ENCODE measurements at places on chromosomes 1 and 21.

DNA sequence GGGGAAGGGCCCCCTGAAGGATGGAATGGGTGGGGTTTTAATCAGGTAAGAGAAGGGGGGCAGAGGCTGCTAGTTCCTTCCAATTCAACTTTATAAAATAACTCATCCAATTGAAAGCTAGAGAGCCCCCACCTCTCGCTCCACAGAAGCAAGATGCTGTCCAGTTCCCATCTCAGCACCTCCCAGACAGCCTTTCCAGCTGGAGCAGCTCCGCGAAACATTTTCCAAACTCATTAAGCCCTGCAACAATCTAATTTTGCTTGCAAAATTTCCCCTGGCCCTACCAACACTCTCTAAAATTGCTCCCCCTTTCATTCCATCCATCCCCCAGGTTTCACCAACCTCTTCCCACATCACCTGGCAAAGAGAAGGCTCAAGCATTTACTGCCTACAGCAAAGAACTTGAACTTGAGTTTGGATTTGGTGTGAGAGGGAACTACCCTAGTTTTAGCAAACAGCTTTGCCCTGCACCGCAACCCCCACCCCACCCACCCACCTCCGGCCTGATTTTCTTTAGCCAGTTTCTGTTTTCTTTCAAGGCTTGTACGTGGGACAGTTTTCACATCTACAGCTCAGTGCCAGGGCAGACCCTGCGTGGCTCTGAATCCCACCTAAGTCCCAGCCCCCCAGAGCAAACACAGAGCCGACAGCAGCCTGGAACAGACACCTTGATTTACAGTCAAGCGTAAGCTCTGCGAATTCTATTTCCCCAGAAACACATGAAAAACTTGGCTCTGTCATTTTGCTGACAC lies 46.7 kb downstream of the SYF2 start:
- DNase-seq = no peak

GRCh38 chr1:155015527-155016230 lies 13.1 kb downstream of the ZBTB7B start:
- no peak for DNase-seq

GRCh38 chr1:44366371-44366975 lies 11.4 kb upstream of the ERI3 start:
- DNase-seq = no peak

DNA sequence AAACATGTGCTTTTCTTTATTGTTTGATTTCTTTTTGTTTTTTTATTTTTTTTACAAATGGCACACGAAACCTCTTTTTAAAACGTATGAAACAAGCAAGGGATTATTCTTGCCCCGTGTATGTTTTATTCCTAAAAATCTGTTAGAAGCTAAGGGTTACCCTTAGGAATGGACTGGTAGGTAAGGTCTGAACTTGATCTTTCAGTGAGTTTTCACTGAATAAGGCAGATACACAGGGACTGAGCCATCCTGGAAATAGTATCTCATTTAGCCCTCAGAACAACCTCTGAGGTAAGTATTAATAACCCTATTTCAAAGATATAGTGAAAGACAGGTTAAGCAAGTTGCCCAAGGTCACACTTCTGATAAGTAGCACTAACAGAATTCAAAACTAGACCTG lies 6.0 kb downstream of the CD53 start:
- no peak for DNase-seq

- DNase-seq = peak; percentile 37
Observed at GRCh38 chr1:22508329-22508728, 55.0 kb upstream of the EPHA8 start.

- no peak for DNase-seq
Observed at GRCh38 chr1:51699391-51699790, 82.5 kb downstream of the OSBPL9 start.

DNA sequence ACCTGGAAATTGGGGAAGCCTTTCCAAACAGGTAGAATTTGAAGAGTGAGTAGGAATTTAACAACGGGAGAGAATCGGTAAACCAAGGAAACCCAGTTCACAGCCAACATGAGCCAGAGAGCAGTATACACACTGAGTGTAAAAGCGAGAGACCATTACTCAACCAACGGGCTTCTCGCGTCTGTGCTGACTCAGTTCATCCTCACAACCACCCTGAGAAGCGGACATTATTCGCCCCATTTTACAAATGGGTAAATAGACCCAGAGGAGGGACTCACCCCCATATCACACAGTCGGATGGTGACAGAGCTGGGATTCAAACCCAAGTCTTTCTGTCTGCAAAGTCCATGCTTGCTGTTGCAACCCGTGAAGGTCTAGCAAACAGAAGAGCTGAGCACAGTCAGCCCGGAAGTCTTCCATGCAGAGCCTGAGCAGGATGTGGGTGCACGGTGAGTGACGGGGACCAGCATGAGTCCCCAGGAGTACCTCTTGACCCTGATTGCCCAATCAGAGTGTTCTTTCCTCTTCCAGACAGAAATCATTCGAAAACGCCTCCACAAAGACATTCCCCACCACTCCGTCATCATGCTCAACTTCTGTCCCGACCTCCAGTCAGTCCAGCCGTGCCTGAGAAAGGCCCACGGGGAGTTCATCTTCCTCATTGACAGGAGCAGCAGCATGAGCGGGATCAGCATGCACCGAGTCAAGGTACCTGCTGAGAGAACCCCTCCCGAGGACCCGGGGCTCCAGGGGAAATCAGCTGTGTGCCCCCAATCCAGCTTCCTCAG lies 32.3 kb downstream of the VWA5B1 start:
- DNase-seq = no peak

- no peak for DNase-seq
Observed at GRCh38 chr1:226739696-226740065, 599 bp upstream of the ITPKB start.

DNA sequence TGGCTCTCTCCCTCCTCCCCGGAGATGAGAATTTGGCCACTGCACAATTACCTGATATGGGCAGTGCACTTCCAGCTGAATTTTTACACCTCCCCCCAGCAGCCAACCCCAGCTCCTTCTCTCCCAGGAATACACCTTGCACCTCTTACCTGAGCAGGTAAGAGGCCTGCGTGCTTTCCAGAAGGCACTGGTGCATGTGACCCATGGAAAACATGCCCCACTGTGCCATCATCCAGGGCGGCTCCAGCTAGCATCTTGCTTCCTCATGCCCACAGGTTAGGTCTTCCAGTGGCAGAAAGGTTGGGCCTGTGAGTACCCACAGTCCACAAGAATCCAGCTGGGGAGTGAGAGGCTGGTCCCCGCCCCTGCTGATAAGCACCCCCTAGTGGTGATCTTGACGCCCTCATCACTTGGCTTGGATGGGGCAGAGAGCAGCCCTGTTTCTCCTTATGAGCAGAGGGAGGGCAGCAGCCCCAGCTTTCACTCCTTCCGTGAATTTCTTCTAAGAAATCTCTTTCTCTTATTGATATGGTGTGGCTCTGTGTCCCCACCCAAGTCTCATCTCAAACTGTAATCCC lies 57.8 kb downstream of the EDARADD start:
- DNase-seq = no peak

- no peak for DNase-seq
Observed at GRCh38 chr1:234918961-234919761, 209.5 kb downstream of the TOMM20 start.

- no peak for DNase-seq
Observed at GRCh38 chr1:66767626-66768025, 15.4 kb downstream of the DYNLT5 start.

DNA sequence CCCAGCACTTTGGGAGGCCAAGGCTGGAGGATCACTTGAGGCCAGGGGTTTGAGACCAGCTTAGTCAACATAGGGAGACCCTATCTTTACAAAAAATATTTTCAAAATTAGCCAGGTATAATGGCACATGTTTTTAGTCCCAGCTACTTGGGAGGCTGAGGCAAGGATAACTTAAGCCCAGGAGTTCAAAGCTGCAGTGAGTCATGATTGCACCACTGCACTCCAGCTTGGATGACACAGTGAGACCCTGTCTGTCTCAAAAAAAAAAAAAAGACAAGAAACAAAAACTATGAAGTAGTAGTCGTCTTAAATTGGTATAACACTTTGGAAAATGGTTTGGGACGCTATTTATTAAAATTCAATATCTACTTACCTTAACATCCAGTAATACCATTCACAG lies 7.7 kb downstream of the AIM2 start:
- DNase-seq = no peak

- peak; percentile 88 for DNase-seq
Observed at GRCh38 chr1:6393400-6394187, at the start of gene ACOT7. TSS of gene ACOT7 (minus strand) at chr1:6393767. CDS start at chr1:6393399, 368 bp downstream.

DNA sequence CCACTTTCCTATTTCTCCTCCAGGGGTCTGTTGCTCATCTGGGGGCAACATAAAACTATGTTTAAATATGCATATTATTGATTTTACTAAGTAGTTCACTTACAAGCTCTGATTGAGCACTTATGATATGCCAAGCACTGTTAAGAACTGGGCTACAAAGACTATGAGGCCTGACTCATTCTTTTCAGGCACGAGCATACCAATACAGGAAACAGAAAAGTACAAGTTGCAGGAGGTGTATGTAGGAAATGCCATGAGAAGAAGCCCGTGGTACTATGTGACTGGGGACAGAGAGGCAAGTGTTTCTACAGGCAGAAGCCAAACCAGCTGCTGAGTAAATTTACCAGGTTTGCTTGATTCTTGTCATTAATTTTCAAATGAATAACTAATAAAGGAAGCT lies 120.4 kb upstream of the PTGFR start:
- DNase-seq = no peak

GRCh38 chr21:42193131-42193671 lies 25.7 kb upstream of the ABCG1 start:
- DNase-seq = no peak

Data from NCI-H2171 (cell line).